ENCODE measurements at places on chromosomes 2 and 18.

DNA sequence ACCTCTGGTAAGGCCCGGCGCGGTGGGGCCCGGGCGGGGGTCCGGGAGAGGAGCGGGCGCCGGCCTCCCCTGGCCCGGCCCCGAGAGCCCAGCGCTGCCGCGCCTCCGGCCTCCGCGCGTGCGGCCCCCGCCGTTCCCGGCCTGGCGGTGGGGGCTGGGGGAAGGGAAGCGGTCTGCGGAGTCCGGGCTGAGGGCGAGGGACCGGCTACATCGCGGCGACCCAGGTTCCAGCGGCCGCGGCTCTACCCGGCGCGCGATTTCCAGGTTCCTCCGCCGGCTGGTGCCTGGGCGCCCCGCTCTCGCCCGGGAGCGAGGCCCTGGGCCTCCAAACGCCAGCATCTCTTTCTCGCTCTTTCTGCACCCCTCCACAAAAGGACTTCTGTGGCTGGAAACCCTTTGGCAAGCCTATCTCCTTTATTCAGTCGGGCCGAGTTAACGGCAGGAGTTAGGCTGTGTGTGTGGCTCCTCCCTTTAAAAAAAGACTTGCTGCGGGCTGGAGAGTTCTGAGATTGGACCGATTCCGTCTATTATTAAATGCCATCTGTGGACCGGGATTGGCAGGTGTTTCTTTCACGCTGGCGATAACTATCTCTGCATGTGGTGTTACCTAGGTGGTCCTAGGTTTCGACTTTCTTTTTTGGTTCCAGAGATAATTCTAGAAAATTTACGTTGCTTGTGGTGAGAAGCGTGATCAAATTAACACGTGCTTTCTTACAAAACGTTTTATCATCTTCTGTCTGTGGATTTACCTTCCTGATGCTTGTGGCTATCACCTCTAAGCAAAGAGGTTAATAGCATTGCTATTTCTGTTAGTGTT is 592 bp downstream of the ME2 start:
- DNase-seq, result peak; percentile 47

DNA sequence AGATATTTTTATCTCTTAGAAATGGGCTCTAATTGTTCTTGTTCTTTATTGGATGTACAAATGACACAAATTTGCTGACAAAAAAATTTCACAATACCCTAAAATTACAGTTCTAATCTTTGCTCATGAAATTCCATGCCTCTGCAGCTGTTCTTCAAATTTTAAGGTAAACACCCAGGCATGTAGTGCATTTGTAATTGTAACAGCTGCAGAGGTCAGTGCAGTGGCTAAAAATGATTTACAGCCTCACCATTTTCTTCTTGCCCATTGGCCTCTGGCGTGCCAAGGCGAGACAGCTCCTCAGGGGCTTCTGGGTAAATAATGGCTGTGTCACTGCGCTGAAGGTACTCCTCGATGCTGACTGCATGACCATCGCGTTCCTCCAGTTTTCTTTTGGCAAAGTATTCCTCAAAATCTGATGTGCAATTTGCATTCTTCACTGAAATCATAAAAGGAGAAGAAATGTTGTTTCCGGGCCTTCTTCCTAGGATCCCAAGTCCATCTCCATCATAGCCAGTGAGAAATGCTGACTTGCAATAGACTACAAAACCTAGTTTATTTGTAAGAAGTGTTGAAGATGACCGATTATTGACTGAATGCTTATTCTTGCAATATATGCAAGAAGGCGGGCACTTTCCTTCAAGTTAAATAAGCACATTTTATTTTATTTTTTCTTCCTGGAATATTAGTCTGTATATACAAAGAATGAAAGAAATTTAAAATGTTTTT is 115.2 kb downstream of the ZEB2 start:
- no peak for DNase-seq

GRCh38 chr2:101419096-101419663 is 31.9 kb upstream of the CREG2 start:
- peak; percentile 75 for DNase-seq

DNA sequence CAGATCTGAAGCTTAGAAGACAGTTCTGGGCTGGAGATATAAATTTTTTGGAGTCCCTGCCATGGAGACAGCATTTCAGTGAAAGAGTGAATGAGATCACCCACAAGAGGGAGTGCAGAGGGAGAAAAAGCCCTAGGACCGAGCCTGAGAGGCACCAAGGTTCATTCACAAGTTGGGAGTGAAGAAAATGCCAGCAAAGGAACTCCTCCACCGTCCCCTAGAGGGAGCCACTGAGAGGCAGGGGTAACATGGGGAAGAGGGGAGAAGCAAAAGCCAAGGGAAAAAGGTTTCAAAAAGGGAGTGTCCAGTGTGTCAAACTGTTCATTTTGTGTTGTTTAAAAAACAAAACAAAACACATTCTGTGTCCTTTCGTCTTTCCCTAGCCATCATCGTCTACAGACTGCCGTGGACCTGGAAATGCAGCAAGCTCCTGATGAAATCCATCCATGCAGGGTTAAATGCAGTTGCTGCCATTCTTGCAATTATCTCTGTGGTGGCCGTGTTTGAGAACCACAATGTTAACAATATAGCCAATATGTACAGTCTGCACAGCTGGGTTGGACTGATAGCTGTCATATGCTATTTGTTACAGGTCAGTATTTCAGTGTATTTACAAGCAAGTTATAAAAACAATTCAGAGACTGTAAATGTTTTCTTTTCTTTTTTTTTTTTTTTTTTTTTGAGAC is 19.1 kb downstream of the CYBRD1 start:
- no peak for DNase-seq

Data from CD4-positive, alpha-beta T cell treated with Interleukin-12 subunit alpha and Interleukin-12 subunit beta, for 1 hour (primary cell).